SK-N-SH (cell line): ENCODE measurements at places on chromosomes 16 and 17.

- DNase-seq = no peak
Observed at GRCh38 chr17:50993544-50993943, 127.1 kb downstream of the SPAG9 start.

- no peak for DNase-seq
Observed at GRCh38 chr17:4607773-4608187, 23.5 kb downstream of the SMTNL2 start.

DNA sequence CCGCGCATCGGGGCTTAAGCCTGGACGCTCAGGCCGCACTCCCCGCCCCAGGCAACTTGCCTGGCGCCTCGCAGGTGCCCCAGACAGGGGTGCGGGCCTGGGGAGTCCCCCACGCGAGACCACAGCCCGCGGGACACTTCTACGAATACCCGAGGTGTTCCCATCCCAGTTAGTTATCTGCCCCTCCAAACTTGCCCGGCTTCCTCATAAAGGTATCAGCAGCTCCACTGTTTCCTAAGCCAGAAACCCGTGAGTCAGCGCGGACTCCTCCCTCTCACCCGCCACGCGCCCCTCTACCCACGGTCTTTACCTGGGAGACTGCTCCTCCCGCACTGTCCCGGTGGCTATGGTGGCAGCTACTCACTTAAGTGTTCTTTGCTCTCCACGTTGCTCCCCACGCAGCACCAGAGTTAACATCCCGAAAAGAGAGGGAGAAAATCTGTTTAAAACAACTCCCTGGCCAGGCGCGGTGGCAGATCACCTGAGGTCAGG is 1.0 kb upstream of the CREBBP start:
- DNase-seq = no peak

DNA sequence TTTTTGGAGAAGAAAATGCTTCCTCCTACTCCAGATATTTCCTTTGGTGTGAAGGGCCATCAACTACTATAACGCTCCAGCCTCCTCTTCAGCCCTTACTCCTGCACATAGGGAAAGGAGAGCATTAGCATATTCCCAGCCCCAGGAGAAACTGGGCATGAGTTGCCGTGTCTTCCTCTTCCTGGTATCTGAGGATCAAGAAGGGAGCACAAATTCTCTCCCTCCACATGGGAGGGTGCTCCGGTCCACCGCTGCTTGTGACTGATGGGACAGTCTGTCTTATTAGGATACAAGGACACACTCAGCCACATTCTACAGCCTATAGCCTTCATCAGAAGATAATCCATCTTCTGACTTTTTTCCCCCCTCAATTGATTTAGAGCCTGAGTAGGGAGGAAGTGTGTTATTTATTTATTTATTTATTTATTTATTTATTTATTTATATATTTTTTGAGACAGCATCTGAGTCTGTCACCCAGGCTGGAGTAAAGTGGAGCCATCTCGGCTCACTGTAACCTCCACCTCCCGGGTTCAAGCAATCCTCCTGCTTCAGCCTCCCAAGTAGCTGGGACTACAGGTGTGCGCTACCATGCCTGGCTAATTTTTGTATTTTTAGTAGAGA is 16.6 kb upstream of the CYB5B start:
- DNase-seq = no peak
